ENCODE measurements at places on chromosomes 4 and X.
A peak's percentile ranks its signal among the peaks of the same experiment; 100 is the strongest.

DNA sequence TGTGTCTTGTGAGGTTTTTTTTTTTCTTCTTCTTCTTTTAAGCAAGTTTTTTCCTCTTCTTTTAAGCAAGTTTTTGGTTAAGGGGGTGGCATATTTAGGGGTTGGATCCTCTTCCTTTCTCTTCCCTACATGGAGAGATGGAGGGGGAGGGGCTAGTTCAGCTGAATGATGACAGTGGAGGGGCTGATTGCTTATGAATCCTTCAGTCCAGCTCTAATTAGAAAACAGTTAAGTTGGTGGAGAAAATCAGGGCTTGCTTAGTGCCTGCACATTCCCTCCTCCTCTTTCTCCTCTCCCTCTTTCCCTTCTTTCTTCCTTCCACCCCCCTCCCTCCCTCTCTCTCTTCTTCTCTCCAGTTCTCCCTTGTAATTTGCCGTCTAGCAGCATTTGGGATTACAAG lies 4.4 kb upstream of the HAND2 start:
- no peak for DNase-seq

GRCh38 chrX:46235778-46236177 lies 309.4 kb downstream of the ZNF674 start:
- DNase-seq = no peak

DNA sequence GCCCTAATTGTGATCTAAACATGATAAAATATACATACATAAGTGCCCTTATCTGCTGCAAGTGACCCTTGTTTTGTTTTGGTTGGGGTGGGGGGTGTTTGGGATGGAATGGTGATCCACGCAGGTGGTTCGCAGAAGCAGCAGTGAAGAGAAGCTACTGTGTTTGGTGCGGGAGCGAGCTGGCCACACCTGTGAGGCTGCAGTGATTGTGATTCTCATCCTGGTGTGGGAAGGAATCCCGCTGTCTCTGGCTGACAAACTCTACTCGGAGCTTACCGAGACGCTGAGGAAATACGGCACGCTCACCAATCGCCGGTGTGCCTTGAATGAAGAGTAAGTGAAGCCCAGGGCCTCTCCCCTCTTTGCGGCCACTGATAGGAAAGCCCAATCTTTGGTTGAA lies 96.8 kb downstream of the TET2 start:
- no peak for DNase-seq

GRCh38 chrX:9627922-9628321 lies 137.7 kb downstream of the GPR143 start:
- no peak for DNase-seq

DNA sequence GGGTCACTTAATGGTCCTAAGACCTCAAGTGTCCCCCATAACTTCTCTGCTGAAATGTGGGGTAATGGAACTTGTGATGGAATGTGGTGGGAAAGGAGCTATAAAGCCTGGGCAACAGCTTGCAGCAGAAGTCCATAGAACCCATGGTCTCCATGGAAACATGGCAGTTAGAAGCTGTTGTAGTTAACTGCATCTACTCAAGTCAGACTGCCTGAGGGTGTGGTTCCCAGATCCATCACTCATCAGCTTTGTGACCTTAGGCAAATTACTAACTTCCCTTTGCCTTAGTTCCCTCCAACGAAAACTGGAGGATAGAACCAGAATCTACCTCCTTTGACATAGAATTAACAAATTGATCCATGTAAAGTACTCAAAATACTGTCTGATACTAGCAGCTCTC lies 113.0 kb downstream of the SPATA18 start:
- DNase-seq = no peak

GRCh38 chr4:177405508-177405907 lies 36.7 kb downstream of the AGA start:
- DNase-seq = no peak

- DNase-seq = no peak
Measured at GRCh38 chr4:84527391-84527790, 28.3 kb upstream of the NKX6-1 start.

- DNase-seq = no peak
Measured at GRCh38 chr4:72311291-72311690, 257.7 kb downstream of the ADAMTS3 start.

GRCh38 chr4:4461850-4462249 lies 74.9 kb downstream of the NSG1 start:
- DNase-seq = no peak

- DNase-seq = no peak
Measured at GRCh38 chr4:37659696-37660095, 26.5 kb downstream of the RELL1 start.

DNA sequence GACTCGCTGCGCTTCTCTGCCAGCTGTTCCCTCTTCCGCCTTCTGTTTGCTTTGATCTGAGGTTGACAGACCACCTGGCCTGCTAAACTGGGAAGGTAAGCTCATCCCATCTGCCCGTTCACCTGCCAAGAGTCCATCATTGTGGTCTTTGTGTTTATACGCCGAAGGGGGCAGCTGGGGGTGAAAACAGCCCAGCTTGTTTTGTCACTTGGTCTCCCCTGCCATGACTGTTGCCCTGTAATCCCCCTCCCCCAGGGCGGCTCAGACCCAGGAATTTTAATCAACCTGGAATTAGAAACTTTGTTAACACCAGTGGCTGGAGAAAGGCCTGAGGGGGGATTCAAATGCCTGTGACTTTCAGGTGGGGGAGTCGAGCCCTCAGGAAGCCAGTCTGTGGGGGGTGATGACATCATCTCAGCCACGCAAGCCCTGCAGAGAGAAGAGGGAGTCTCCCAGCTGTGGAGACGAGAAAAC lies 333.3 kb downstream of the BCOR start:
- DNase-seq = no peak

GRCh38 chrX:84175274-84175673 lies 12.7 kb downstream of the RPS6KA6 start:
- DNase-seq = no peak

GRCh38 chr4:34676400-34676799 lies 1567.9 kb downstream of the ARAP2 start:
- DNase-seq = no peak

DNA sequence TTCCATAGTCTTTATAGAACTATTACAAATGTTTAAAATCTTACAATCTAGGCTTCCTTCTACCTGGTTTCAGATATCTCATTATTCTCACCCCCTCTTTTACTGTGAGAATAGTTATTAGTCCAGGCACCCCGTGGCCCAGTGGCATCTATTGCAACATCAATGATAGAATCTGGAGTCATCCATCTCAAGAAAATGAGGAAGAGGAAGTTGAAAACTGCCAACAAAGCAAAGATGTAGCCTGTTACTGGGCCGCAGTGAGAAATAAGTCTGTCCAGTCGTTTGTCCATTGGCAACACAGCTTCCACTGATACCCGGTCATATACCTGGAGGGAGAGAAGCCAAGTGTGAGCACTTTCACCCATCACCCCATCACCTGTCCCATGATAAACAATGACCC lies 6.0 kb upstream of the ASB11 start:
- peak; percentile 52 for DNase-seq

- DNase-seq = no peak
Measured at GRCh38 chr4:174531486-174531885, 9.2 kb upstream of the HPGD start.

GRCh38 chrX:17882680-17883079 lies 21.6 kb upstream of the RAI2 start:
- no peak for DNase-seq

DNA sequence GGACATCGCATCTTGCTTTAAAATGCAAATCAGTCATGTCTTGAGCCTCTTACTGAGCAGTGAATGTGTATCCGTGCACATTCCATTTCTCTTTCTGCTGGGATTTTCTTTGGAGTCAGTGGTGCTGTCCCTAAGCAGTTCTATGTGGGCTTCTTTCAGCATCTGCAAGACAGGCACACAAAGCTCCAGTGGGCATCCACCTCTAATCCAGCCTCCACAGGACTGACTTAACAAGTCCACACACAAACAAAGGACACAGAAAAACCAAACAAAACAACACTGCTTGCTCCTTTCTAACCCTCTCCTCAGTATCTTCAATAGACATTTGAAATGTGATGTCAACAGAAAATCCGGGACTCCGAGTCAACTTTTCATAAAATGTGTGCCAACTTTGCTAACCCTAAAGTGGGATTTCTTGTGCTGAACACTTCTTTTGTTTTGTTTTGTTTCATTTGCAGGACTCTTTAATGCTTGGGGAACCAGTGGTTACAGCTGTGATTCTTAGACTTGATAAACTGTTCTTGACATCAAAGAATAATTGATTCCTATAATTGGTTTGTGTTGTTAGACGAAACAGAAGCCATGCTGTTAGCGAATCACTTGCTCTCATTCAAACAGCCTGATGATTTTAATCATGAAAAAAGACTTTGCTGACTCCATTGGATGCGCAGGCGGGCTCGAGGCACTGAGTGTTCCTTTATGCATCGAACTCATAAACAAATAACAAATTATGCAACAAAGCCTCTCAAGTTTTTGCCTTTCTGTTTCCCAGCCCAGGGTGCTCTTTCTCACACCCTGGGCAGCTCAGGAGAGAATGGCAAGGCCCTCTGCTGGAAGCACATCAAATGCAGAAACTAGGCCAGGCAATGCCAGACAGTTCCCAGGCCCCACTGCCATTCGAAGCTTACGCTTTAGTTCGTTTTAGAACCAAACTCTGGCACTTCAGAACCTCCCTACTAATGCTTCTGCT lies 20.1 kb downstream of the ETNPPL start:
- no peak for DNase-seq

GRCh38 chr4:44532851-44533250 lies 84.2 kb upstream of the KCTD8 start:
- DNase-seq = no peak

All from aorta (tissue), 5 donors.